ENCODE measurements at places on chromosomes 2 and 18.

DNA sequence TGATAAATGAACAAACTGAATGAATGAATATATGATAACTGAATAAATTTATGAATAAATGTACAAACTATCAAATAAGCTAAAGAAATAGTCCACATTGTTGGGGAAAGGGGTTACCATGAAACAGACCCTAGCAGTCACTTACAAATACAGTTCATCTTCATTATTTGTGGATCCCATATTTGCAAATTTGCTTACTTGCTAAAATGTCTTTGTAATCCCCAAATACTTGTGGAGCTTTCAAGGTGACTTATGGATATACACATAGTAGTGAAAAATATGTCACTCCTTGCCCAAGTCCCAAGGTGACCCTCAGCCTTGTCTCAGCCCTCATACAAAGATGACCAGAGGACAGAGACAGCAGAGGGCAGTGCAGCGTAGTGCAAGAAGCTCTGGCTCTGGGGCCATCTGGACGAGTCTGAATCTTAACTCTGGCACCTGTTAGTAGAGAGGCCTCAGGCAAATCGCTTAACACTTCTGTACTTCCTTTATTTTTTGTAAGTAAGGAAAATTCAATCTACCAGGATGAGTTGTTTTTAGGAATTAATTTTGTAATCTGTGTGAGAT lies 3.1 kb downstream of the PAIP2B start:
- DNase-seq: peak; percentile 2

DNA sequence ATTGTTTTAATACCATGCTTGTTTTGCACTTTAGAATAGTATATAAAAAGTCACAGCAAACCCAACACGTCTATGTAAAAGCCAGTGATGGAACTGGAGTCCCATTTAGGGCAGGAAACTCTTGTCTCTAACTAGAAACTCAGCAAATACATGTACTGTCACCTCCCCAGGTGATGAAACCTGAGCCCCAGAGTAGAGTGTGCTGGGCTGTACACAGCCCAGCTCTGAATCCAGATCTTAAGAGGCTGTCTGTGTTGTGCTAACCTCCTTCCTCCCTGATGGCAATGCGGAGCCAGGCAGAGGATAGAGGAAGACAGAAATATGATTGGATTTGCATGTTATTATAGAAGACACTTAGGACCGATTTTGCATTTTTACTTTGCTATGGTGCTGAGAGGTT lies 317.5 kb upstream of the TRIB2 start:
- no peak for DNase-seq

DNA sequence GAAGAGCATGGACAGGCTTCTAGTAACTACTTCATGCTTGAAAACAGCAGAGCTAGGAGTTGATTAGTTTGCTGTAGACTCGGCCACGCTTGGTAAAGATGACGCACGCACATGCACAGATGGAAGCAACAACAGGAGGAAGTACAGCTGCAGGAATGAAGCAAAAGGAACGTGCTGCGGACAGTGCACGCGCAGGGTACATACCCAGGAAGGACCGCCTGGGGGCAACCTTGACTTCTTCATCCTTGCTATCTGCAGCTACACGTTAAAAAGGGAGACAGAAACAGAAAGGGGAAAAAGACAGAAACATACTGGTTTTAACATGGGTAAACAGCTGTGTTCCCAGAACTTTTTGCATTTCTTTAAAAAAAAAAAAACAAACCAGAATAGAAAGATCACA lies 17.7 kb downstream of the SLC66A2 start:
- no peak for DNase-seq

GRCh38 chr18:51655327-51655698 lies 457.8 kb upstream of the MEX3C start:
- DNase-seq: no peak

DNA sequence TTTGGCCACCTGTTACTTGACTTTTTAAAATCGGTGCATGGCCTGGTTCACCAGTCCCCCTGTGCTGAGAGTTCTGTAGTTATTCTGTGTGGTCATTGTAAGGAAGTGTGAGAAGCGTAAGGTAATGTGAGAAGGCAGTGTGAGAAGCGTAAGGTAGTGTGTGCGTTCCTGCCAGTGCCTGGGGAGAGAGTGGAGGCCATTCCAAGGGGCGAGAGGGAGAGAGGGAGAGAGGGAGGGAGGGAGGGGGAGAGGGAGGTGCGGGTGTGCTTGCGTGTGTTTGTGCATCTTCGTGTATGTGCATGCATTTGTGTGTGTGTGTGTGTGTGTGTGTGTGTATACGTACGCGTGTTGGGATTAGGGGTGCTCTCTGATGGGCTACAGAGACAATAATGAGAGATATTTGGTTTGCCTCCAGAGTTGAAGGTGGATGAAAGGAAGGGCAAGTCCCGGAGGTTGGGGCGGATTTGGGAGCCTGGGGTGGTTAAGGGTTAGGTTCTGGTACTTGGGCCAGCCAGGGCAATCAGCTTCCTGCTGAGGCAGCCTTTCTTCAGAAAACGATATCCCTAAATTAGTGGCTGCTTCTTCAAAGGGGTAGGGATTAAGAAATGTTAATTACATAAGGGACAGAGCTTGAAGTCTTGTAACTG lies 53.7 kb downstream of the SGPP2 start:
- DNase-seq: no peak

DNA sequence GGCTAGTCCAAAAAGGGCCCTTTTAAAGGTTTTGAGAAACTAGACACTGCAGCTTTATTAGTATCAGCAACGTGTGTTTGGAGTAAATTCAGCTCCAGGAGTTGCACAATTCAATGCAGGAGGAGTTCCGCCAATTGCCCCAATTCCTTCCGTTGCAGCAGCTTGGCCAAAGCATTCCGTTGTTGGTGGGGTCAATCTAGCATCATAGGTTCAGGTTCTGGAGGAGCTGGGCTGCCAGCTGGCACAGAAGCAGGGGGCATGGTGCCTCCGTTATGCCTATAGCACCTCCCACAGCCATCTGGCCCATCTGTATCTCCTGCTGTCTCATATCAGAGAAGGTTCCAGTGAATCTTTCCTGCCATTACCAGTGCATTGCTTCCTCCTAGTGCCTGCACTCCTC lies 55.4 kb downstream of the REL start:
- no peak for DNase-seq

DNA sequence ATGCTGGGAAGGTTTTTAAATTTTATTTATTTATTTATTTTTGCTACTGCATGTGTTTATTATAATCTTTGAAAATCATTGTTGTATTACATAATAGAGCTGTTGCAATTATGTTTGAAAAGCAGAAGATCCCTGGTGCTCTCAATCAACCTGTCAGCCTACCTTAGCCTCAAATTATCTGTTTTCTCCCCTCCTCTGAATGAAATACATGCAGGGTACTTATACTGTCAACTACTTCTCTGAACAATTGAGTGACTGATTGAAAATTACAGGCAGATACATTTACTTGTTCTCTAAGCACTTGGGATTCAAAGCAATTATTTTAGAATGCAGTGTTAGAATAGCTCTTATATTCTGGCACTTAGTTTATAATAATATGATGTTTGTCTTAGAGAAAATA lies 8.1 kb downstream of the KYNU start:
- no peak for DNase-seq

All from AG09319 (cell line).